Activated CD8-positive, alpha-beta memory T cell treated with anti-CD3 and anti-CD28 coated beads for 1 hour (primary cell): ENCODE measurements at places on chromosomes 16 and 17.

DNA sequence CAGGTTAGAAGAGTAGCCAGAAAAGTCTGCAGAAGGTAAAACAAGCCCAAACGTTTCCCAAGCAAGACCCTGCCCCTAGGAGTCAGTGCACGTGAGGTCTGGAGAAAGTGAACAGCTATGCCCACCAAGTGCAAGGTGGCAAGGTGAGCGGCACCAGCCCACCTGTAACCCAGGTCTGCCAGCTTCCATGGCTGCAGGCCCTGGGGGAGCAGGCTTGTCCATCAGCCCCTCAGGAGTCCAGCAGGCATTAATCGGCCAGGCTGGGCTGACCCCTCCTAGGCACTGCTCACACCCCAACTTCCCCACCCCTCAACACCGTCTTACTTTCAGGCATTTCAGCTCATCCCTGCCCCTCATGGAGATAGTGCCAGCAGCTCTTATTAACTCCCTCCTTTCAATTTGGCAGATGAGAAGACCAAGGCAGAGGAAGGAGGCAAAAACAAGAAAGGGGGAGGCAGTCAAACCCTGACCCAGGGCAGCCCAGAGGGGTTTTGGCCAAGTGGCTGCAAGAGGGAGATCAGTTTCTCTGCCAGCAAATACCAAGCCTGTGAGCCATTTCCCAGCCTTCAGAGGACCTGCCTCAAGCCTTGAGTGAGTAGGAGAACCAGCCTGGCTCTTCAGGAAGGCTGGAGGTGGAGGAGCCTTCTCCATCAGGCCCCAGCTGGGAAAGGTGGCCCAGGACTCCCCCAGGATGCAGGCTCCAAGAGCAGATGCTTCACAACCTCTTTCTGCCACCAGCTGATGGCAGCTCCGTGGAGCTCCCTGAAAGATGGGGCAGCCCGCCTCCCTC is 14.7 kb downstream of the BEAN1 start:
- no peak for DNase-seq

DNA sequence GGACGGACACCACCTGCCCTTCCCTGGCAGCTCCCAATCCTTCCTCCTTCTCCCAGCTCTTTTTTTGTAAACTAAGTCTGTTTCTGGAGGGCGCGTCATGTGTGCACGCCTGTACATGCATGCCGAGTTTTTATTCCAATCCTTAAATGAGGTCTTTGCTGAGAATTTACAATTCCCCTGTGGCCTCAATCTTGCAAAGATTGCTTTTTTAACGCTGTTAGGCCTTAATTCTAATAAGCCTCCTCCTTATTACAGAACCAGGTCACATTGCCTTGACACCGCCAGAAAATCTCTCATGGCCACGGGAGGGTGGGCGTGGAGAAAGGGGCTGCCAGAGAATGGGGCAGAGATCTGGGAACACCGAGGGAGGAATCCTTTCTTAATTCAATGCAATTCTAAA is 17.6 kb downstream of the RBFOX3 start:
- DNase-seq = no peak

DNA sequence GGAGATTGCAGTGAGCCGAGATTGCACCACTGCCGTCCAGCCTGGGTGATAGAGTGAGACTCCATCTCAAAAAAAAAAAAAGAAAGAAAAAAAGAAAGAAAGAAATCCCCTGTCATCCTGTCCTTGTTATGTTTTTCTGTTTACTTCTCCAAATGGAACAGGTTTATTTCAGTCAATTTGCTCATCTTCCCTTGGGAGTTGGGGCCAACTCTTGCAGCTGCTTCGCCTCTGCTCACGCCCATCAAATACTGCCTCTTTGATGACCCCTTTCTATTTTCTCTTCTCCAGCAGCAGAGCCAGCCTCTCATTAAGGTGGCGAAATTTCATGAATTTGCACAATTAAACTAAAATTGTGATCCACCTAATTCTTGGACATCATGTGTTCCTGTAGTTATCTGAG is 173.4 kb downstream of the ZNF18 start:
- no peak for DNase-seq

DNA sequence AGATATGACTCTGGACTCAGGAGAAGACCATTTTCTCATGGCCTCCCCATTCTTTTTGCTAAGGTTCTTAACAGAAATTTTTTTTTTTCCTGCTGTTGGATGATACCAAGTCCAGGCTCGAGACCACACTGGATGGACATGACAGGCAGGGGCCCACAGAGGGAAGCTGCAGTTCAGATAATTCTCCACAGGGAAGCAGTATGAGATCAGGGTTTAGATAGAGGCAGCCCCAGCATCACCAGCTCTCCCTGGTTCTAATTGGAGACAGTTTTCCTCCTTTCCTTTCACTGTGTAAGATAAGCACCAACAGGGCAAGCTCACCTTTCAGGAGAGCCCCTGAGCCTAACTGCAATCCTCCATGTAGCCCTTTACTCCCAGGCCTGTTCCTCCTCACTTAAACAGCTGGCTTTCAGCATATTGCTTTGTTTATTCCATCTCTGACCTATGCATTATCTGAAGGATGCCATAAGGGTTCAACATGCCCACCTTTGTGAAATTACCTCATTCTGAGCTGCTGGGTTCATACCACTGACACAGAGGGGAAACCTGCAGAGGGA is 108.1 kb downstream of the SNX11 start:
- DNase-seq = no peak

DNA sequence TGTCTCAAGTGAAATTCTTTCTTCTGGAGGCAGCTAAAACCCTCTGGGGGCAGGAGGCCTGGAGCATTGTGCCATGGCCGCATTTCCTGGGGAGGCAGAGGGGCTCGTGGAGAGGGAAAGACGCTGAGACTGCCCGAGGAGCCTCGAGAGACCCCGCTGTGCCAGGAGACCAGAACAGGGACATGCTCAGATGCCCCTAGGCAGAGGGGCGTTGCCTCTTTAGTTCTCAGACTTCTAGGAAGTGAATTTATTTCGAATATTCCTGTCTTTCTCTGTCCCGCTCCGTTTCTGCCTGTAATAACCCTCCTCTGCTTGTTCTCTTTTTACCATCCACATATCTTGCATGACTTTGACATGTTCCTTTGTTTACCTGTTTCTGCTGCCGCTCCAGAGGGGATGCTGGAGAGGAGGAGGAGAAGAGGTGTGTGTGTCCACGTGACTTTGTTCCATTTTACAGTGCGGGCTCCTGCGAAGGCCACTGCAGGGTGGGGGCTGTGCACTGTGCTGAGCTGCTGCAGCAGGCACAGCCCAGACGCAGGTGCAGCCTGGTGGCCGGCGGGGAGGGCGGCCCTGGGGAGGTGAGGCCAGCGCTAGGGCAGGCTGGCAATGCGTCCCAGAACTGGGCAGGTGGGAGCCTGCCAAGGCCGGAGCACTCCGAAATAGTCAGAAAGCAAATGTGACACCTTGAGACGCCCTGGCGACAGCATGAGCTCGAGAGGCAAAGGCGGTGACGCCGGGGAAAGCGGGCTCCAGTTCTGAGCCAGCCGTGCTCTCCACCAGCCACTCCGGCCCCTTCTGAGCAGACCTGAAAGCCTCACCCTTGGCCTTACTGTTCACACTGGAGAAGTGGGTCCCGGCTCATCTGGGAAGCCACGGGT is 29.9 kb downstream of the CIBAR2 start:
- no peak for DNase-seq

- DNase-seq = peak; percentile 33
These were observed 2.4 kb downstream of the SERPINF1 start for GRCh38 chr17:1764284-1764683.

DNA sequence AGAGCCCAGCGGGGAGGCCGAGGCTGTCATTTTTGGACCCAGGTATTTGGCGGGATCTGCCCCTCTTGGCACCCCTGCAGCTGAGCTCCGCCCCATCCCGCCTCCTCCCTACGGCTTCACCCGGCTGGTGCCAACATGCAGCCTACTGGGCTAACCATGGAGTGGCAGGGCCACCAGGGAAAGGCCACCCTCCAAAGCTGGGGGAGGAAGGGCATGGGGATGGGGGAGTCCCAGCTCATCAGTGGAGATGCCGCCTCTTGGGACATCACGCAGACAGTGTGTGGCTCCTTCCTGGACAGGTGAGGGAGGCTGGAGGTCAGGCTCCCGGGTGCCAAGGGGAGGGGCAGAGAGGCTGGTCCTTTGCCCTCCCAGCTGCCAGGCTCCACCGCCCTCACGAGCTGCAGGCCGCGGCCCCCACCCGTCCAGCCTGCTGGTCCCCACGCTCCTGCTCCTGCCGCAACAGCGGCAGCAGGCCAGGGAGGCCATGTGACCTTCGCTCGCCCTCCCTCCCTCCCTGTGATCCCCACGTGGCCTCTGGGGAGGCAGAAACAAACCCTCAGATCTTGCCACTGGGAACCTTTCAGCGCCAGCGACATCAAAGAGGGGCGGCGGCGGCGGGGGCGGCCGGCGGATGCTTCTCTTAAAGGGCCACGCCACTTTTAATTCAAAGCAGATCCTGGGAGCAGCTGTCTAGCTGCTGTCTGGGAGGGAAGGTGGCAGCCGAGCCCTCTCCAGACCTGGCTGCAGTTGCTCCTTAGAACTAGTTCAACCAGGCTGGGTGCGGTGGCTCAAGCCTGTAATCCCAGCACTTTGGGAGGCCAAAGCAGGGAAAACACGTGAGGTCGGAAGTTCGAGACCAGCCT is 6.8 kb upstream of the NOTUM start:
- DNase-seq = peak; percentile 69

DNA sequence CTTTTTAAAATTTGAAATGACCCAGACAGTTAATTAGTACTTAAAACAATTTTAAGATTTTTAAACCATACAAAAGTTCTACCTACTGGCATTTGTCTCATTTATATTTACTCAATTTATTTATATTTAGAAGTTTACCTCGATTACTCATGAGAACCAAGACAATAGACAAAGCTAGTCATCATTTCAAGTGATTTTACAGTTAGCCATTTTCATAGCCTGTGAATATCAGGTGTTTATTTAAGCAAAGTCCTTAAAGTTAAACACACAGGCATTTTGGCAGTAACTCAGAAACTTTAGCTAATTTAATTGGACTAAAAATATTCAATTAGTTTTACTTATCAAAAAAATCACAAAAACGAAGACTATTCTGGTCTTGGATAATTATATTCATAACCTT is 101.6 kb upstream of the KIF2B start:
- DNase-seq = no peak

DNA sequence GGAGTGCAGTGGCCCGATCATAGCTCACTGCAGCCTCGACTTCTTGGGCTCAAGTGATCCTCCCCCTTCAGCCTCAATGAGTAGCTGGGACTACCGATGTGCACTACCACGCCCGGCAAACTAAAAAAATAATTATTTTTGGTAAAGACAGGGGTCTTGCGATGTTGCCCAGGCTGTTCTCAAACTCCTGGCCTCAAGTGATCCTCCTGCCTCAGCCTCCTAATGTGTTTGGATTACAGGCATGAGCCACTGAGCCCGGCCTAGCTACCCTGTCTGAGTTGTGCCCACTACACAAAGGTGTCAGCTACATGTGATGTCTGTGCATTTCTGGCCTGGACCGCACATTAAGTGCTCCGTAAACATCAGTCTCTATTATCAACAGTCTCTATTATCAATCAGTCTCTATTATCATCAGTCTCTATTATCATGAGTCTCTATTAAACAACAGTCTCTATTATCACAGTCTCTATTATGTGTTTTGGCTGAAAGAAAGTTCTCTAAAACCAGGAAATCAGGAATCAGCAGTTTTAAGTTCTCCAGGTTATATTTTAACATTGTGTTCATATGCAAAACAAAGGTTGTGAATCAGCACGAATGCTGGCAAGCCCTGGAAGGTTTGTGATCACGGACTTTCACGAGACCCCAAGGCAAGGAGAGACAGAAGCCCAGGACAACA is 721 bp upstream of the WWOX start:
- DNase-seq = no peak

- no peak for DNase-seq
These were observed 1.2 kb upstream of the CBX4 start for GRCh38 chr17:79840269-79840988.

- DNase-seq = no peak
These were observed 42.0 kb upstream of the KCNJ2 start for GRCh38 chr17:70127221-70127873.

DNA sequence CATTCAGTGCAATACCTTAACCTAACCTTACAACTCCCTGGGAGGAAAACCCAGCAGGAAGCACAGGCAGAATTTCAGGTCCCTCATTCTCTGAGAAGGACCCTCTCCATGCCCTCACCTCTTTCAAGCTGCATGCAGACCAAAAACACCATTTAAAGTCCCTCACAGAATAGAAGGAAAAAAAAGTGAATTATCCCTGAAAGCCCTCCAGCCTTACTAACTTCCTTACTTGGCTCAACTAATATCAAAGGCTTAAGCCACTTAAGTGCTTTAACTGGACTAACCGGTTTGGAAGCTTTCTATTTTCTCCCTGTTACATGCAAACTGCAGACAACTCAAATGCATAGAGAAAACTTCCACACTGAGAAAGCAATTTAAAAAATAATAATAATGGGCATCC is 60.5 kb downstream of the ADAMTS18 start:
- no peak for DNase-seq

GRCh38 chr16:56852401-56852730 is 12.6 kb upstream of the SLC12A3 start:
- no peak for DNase-seq

- no peak for DNase-seq
These were observed 21.3 kb downstream of the C16orf74 start for GRCh38 chr16:85729452-85730185.
